ENCODE measurements at places on chromosomes 4 and X.

DNA sequence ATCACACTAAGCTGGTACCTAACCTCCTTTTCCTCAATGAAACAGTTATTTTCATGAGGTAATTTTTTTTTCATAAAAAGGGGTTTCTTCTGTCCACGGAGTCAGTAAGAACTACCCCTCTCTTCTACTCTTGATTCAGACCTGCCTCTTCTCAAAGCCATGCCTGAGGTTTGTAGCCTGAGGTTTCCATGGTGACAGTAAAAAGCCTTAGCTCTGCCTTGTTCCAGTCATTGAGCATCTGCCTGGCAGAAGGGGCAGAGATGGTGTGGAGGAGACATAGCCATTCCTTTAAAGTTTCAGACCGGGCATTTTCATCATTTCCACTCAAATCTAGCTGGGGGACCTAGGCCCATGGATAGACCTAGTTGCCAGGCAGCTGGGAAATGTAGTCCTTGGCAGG lies 135.5 kb downstream of the REPS2 start:
- no peak for DNase-seq

DNA sequence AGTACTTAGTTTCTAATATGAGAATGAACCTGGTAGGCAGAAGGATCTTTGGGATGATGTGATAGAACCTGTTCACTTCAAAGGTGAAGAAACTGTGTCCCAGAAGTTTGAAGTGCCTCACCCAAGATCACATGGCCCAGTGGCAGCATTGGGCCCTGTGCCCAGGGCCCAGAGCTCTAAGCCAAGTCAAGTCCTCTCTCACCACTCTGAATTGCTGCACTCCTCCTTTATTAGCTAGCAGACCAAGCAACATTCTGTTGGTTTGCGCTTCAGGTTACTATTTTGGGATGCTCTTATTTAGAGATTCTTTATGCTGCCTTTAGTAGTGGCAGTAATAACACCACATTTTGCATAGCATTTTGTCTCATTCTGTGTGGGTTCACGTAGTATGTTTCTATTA lies 82.7 kb downstream of the PARM1 start:
- no peak for DNase-seq

DNA sequence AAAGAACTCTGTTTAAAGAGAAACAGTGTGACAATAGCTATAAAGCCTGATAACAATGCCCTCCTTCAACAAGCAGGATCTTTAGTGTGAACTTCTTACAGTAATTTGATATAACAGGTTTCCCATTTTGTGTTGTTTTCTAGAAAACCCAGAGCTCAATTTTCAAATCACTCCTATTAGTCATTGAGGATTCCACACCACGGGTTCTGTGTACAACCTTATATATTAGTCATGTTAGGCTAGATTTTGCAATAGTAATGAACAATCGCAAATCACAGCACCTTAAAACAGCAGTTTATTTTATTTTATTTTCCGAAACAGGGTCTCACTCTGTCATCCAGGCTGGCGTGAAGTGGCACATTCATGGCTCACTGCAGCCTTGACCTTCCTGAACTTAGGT lies 1020.9 kb upstream of the INTU start:
- DNase-seq, result peak; percentile 16

DNA sequence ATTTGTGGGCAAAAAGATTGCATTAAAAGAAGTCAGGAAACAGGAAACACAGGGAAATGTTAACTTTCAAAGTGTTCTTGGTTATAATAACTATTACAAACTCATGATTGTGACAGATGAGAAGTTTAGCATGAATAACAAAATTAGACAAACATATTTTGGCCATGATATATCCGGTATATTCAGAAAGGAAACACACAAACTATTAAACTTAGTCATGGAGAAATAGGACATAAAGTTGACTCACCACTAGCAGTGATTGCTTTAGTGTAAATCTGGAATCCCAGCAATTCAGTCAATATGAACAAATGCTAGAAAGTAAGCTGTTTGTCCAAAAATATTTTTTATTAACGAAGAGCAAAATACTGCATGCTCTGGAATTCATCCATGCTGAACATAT lies 1299.9 kb downstream of the C4orf33 start:
- DNase-seq, result peak; percentile 86

GRCh38 chrX:119694601-119695534 lies 1.9 kb upstream of the SEPTIN6 start:
- no peak for DNase-seq

DNA sequence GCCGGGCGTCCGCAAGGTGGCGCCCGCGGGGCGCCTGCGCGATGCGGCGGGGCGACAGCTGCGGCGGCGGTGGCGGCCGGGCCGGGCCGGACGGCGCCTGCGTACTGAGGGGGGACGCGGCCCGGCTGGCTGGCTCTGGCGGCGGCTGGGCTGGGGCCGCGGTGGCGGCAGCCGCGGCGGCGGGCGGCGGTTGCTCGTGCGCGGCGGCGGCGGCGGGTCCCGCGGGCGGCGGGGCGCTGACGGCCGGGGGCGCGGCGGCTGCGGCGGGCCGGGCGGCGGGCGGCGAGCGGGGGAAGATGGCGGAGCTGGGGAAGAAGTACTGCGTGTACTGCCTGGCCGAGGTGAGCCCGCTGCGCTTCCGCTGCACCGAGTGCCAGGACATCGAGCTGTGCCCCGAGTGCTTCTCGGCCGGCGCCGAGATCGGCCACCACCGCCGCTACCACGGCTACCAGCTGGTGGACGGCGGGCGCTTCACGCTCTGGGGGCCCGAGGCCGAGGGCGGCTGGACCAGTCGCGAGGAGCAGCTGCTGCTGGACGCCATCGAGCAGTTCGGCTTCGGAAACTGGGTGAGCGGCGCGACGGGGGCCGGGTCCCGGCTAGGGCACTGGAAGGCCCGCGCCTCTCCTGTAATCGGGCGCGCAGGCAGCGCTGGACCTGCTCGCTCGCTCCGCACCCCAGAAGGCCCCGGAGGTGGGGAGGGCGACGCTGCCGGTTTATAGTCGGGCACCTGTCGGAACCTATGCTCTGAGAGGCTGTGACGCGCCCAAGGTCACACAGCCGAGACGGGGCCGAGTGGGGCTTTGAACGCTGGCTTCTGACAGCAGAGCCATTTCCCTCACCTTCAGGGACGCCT lies at the start of gene TADA2B:
Gene TADA2B (plus strand): TSS at position 89 of the 853 bp plus-strand sequence. CDS start 208 bp downstream, at position 297.
- DNase-seq, result no peak

- no peak for DNase-seq
These were observed 56.9 kb upstream of the STS start for GRCh38 chrX:7090641-7091040.

DNA sequence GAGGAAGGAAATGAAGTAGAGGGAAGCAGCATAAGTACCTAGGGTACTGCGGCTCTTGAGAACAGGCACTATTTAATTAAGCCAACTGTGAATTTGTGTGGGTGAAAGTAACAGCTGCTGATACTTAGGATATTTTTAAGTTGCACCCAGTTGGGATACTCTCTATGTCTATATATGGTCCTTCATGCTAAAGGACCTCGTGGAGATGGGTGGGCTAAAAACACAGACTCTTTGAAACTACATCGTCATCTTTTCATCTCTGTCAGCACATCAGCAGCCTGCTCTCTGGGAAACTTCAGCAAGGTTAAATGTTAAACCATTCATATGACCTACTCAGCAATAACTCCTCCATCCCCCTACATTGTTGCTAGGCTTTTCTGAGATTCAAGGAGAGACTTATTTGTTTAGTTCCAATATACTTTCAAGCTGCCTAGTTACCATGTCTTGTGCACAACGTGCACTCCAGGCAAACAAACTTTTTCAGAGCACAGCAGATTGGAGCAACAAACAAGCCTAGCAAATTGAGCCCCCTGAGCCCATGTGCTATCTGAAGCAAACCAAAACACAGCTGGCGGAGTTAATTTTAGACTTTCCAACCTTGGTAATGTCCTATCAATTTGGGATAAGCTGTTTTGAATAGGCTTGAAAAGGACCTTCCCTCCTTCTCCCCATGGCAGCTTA lies 6.2 kb upstream of the MOB1B start:
- no peak for DNase-seq

DNA sequence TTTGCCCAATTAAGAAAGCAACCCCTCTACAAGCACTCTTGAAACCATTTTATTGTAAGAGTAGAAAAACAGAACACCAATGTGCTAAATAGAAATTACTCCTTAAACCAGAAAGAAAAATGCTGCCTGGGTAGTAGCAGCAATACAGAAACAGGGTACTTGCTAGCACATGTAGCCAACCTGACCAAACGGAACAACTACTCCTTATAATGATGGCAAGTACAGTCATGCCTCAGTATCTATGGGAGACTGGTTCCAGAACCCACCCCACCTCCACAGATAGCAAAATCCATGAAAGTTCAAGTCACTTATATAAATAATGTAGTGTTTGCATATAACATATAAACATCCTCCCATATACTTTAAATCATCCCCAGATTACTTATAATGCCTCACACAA lies 168.8 kb downstream of the ATRX start:
- peak; percentile 54 for DNase-seq

- no peak for DNase-seq
These were observed 102.3 kb upstream of the ARSJ start for GRCh38 chr4:114081783-114082182.

- DNase-seq, result no peak
These were observed 112.5 kb downstream of the LDB2 start for GRCh38 chr4:16785793-16786527.

GRCh38 chr4:161540265-161540664 lies 623.5 kb downstream of the FSTL5 start:
- no peak for DNase-seq

DNA sequence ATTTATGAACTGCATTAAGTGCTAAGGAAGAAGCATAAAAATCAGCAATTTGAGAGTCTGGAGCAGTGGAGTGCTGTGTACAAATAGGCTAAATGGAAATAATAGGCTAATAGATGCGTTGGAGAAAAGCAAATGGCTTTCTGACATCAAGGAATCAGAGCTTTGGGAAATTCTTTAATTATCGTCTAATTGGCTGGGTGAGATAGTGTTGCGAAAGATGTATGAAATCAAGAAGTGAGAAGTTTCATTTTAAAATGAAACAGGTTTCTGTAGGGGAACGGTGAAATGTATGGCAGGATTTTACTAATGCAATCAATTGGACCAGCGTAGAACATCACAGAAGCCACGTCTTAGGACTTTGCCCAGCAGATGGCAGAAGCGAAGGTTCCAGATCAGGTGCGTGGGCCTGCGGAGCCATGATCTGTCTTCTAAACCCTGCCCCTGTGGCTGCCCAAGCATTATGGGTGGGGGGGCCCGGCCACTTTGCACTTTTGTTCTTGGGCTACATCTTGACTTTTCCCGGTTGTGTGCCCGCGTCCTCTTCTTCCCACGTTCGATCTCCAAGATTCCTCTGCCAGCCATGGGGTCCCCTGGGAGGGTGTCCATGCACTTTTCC lies 118.5 kb upstream of the SHISA3 start:
- DNase-seq, result no peak

DNA sequence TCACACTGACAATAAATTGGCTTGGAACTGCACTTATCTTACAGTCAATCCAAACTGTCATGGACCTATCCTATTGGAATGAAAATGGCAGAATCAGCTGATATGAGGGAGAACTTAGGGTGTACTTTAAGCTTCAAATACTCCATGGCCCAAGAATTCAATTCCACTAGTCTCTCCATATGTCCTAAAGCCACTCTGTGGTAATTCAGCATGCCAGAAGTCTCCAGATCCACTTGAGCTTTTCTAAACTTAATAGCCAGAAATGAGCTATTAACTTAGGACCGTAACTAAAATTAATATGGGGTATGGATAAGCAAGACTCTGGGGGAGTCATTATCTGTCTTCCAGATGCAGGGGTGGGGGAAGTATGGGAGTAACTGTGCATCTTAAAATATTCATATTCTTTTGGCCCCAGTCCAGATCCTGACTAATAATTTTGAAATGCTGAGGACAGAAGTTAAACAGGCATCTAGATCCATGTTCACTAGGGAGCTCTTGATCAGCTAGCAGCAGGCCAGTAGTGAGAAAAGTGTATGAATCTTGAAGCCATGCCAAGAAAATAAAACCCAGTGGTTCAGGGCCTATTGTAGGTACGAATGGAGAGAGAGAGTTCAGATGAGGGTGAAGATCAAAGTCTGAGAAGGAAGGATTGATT lies 167.6 kb downstream of the DKK2 start:
- peak; percentile 52 for DNase-seq
